ENCODE measurements at places on chromosomes 3 and 15.

- no peak for DNase-seq
Measured at GRCh38 chr3:135192929-135193328, 397.9 kb downstream of the EPHB1 start.

GRCh38 chr3:142433110-142433509 is 14.7 kb downstream of the XRN1 start:
- no peak for DNase-seq

DNA sequence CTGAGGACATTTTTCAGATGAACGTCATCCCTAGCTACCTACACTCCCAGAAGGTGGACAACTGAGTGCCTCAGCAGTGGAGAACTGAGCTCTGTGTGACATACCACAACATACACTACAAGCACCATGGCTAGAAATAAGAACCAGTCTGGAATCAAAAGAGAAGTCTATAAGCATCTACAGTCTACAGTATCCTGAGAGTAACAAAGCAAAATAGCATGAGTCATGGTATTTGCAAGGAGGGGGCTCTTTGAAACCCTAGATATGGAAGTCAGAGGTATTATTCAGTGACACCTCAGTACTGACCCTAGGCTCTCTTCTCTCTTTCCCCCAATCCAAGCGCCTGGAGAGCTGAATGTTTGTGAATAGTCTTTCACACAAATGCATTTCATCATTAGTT is 87.5 kb downstream of the TNIK start:
- no peak for DNase-seq

DNA sequence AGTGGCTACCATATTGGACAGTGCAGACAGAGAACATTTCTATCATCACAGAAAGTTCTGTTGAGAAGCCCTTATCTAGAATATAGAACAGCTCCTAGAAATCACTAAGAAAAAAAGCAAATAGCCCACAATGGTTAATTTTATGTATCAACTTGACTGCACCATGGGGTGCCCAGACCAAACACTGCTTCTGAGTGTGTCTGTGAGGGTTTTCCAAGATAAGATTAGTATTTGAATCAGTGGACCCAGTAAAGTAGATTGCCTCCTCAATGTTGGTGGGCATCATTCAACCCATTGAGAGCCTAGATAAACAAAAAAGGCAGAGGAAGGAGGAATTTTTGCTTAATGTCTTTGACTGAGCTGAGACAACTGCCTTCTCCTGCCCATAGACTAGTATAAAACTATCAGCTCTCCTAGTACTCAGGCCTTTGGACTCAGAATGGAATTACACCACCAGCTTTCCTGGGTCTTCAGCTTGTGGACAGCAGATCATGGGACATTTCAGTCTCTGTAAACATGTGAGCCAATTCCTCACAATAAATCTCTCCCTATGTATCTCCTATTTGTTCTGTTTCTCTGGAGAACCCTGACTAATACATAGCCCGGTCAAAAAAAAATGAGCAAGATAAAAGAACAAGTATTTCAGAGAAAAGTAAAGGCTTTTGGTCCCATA is 55.9 kb upstream of the OXTR start:
- no peak for DNase-seq

All from lower leg skin (tissue), 4 donors.